ENCODE measurements at places on chromosomes 4 and X.

GRCh38 chr4:185113340-185113739 lies 29.7 kb upstream of the SLC25A4 start:
- no peak for DNase-seq

GRCh38 chrX:70508296-70508911 lies 63.8 kb downstream of the DLG3 start:
- no peak for DNase-seq

DNA sequence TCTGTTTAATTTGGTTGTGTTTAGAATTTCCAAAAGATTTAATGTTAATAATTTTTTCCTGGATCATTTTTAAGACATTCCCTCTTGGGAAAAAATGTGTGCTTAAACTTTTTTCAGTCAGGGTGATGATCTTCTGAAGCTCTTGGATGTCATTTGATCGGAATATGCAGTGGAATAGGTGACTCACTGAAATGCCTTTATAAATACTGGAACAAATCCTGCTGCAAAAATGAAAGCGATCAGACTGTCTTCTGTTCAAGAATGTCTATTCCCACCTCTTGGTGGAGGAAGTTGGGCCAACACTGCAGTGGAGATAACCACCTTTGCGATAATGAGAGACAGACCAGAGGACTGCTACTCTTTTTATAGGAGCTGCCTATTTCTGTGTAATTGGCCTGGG lies 46.7 kb downstream of the LARP1B start:
- no peak for DNase-seq

DNA sequence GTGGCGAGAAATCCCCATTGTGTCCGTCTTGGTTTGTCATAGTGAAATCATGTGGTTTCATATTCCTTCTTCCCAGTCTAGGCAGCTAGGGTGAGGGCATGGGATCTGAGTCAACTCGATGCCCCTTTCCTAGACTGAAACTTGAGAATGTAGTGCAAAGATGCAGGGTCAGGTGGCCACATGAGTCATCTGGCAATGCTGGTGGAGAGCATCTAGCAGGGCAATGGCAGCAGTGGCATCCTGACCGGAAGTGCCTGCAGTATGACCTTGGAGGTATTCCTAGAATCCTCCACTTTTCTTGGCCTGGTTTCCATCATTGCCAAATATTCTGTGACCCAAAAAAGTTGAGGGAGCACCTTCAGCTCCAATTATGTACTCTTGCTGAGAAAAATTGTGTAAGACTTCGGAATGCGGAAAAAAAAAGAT lies 39.1 kb upstream of the TMEM184C start:
- DNase-seq, result no peak

GRCh38 chr4:140826701-140827027 lies 70.5 kb upstream of the TBC1D9 start:
- DNase-seq, result no peak

- no peak for DNase-seq
Observed at GRCh38 chr4:85717351-85717750, 242.4 kb downstream of the ARHGAP24 start.

- DNase-seq, result no peak
Observed at GRCh38 chrX:727738-728621, 97.4 kb downstream of the SHOX start.

DNA sequence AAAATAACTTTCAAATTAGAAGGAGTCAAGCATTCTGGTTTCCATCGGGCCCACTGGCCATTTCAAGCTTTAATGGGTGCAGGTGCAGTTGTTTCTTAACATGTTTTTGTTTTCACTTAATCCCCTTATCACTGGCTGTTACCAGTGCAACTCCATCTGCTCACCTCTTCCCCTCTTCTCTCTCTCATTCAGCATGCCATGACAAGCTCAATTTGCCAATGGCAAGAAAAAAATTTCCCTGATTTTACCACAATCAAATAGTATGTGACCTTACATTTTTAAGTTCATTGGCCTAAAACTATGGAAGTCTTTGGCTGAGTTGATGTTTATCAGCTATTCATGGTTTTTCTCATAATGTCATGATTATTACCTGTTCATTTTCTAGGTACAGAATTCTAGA lies 299.1 kb upstream of the BMP3 start:
- DNase-seq, result no peak

DNA sequence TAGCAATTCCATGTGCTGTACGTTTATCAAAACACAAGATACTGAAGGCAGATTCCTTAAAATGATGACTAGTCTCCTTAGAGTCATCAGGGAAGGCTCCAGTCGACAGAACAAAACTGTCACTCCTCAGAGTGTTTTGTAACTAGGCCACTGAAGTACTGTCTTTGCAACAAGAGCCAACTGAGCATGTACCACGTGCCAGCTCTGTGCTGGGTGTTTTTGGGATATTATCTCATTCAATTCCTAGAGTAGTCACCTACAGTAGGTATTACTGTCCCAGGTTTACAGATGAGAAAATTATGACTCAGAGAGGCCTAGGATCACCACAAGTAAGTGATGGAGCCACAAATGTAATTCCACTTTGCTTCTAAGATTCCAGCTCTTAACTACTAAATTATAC lies 18.3 kb upstream of the NUP54 start:
- no peak for DNase-seq

GRCh38 chrX:100341142-100341510 lies 68.9 kb downstream of the PCDH19 start:
- DNase-seq, result no peak

- DNase-seq, result no peak
Observed at GRCh38 chr4:113028074-113028473, 21.4 kb upstream of the ANK2 start.

DNA sequence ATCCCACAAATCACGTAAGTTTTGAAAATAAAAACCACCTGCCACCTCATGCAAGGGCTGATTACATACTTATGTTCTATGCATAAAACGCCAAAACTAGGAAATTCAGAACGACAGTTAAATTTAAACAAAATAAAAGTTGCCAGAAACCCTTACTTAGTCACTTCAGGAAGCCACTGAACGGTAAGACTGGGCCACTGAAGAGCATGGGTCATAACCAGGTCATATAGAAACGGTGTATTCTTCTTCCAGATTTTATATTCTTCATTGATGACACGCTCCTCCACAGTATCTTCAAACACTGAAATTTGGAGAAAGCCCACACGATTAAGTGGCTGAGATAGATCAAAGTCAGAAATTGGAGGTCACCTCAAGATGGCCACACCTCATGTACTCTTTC lies 1.2 kb downstream of the RBBP7 start:
- no peak for DNase-seq

DNA sequence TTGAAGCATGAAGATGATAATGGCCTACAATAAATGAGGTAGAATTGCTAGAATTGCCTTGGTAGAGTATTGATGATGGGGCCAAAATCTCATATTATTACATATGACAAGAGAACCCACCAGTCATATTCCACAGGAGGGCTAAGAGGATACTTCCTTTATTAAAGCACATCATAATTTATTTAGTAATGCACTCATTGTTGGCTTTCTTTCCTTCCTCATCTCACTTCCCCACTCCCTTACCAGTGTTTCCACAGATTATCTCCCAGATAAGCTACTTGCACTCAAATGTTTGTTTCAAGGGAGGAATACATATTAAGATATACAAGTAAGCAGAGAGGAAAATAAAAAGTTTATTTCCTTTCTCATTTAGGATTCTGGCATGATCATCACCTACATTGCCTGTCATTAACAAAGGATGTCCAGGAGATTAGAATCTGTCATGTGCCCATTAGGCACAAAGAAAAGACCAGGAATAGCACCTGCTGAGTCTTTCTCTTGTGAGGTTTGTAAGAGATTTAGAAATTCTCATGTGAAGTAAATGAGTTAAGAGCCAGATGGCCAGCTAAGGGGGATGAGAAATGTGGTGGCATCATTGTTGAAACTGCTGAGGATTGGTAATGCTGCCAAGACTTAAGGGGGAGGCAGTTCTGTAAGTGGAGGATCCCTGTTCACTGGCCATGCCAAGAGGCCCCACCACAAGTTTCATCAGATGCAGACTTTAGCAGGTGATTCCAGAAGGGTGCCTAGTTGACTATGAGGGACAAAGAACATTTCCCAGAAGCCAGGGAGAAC lies 52.4 kb upstream of the PRDM8 start:
- DNase-seq, result no peak

- no peak for DNase-seq
Observed at GRCh38 chr4:41745292-41746024, 3.1 kb downstream of the PHOX2B start.

DNA sequence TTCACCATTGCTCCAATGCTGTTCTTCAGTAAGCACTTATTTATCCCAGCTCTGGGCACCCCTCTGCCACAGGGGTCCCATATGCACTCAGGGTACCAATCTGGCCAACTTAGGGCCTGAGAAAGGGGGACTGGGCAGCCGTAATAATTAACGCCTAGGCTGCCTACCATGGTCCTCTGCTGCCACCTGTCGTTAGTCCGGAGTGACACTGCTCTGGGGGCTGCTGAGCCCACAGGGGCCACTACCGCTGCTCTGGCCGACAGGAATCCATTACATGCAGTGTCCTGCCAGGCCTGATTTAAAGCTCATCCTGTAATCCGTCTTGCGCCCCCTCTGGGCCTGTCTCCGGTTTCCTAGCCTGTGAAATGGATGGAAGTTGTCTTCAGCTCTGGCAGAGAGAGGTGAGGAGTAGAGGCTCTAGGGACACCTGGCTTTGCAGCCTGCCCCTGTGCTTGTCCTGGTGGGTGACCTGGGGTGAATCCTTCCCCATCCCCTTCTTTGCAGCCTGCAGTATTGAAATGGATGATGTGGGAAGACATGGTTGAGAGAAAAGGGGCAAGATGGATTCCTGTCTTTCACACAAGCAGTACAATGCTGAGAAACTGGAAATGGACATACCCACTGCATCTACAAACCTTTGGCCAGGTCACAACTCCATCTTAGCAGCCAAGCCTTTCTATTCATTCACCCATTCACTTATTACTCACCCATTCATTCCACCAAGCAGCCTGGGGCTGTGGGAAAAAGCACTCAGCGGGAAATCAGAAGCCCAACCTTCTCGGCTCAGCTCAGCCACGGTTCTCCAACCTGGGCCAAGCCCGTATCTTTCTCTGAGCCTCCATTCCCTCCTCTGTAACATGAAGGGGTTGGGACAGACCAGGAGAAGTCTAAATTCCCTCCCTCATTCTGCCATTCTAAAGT lies 116.3 kb upstream of the NALF2 start:
- DNase-seq, result no peak

- DNase-seq, result no peak
Observed at GRCh38 chr4:128358913-128359279, 71.3 kb upstream of the PGRMC2 start.

- DNase-seq, result no peak
Observed at GRCh38 chrX:9184211-9184610, 150.3 kb upstream of the FAM9B start.

DNA sequence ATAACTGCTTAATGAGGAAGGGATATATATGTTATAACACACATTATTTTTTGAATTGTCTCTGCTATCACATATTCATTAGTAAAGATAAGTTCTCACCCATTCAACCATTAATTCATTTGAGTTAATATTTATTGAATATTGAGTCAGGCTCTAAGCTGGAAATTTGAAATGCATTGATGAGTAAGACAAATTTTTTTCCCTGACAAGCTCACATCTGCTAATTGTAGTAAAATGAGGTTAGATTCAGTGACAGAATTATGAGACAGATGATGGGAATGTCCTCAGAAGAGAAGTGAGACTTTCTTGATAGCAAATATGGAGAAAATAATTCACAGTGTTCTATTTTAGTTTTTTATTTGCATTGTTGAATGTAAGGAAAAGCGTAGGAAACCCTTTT lies 194.3 kb downstream of the SLC4A4 start:
- no peak for DNase-seq

DNA sequence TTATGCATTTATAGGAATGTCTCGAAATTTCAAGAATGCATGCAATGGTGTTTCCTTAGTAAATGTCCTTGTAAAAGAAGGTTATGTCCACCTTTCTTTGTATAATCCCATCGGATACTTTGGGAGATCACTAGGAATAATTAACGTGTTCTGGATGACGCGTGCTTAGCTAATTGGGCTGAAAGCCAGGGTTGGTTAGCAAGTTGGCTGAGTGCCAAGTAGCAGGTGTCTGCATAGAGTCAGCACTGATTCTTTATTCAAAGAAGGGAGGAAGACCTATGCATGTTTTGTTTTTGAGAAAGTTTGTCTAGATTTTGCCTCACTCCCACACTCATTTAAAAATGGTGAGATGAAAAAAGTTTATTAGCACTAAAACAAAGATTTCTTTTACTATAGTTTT lies 144.6 kb downstream of the SOX3 start:
- DNase-seq, result no peak

- DNase-seq, result no peak
Observed at GRCh38 chr4:122479935-122480416, 23.5 kb upstream of the IL2 start.

- DNase-seq, result no peak
Observed at GRCh38 chr4:182904211-182904761, 12.9 kb downstream of the DCTD start.

Measured in NCI-H2171 (cell line).